ENCODE measurements at places on chromosomes 6 and 20.
A peak's percentile ranks its signal among the peaks of the same experiment; 100 is the strongest.

DNA sequence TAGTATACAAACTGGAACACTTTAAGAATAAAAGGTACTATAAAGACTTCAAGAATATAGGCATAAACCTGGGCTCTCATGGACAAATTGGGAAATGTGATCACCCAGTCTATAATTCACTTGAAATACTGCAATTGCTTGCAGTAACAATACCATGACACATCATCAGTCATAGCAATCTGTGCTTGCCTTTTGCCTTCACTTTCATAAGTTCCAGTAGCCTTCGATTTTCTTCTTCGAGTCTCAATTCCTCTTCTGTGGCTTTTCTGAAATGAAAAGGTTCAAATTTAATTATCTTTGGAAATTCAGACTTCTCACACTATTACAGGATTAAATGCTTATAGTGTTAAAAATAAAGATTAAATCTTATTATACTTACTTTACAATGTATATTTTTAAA is 96.3 kb upstream of the ZBTB24 start:
- no peak for DNase-seq

DNA sequence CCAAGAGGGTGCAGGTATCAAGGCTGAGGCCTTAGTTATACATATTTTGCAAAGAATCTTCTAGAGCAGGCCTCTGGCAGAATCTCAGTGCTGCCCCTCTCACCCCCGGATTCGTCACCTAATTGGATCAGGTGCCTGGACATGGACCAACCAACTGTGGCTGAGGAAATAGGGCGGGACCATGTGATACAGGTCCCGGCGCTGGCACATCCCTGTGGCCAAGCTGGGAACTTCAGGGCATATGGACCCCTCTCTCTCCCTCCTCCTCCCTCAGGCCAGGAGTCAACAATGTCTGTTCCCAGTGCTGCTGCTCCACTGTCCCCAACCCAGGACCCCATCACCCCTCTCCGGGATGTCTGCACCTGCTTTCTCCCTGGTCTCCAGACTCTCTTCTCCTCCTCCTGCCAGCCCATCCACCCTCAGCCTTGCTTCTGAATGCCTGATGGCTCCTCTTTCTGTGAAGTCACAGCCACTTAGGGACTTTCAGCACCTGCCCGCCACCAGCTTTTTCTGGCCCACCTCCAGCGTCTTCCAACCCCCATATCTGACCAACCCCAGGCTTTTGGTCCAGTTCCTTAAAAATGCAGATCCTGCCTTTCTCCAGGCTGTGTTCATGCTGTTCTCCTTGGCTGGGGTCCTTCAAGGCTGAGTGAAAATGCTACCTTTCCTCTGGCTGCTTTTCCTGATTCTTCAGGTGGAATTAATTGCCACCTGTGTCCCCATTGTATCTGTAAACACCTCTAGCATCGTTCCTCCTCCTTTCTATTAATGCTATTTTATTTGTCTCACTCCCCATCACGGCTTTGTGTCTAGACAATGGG is 19.0 kb upstream of the MLN start:
- DNase-seq, result peak; percentile 45

GRCh38 chr20:63208346-63208909 is 7.5 kb downstream of the YTHDF1 start:
- no peak for DNase-seq

DNA sequence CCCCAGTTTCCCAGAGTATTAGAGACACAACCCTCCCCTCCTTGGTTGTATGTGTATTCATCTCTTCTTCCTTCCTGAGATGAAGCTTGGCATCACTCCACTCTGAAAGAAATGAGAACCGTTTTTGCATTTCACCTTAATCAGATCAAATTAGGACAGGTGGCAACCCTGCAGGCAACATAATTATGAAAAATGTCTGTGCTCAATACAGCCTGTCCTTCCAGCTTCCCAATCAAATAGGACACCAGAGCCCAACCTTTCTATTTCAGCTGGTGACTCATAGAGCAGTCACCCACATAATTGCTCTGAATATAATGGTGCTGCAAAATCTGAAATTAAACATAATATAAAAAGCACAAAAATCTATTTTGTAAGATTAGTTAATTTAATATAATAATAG is 310.2 kb upstream of the AGPAT4 start:
- DNase-seq, result peak; percentile 28

DNA sequence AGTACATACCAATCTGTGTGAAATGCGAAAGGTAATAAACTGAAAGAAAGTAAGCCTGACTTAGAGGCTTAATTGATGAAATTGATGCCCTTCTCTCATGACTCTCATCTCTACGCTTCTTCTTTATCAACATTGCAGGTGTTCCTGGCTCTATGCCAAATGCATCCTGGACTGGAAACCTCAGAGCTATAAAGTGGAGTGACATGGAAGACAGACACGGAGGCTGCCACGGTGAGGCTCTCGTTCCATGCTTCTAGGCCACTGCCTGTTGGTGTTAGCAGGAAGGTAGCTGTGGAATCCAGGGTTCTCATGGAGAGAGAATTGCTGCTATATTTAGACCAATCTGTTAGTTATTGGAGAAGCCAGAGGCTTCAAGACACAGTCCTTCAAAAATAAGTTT is 73.2 kb downstream of the C6orf52 start:
- DNase-seq, result peak; percentile 26

GRCh38 chr6:157990321-157991066 is 8.8 kb downstream of the SYNJ2 start:
- DNase-seq, result no peak

- no peak for DNase-seq
Measured at GRCh38 chr6:75608956-75609533, 7.4 kb downstream of the SENP6 start.

- no peak for DNase-seq
Measured at GRCh38 chr6:104633125-104633524, 226.6 kb downstream of the HACE1 start.

DNA sequence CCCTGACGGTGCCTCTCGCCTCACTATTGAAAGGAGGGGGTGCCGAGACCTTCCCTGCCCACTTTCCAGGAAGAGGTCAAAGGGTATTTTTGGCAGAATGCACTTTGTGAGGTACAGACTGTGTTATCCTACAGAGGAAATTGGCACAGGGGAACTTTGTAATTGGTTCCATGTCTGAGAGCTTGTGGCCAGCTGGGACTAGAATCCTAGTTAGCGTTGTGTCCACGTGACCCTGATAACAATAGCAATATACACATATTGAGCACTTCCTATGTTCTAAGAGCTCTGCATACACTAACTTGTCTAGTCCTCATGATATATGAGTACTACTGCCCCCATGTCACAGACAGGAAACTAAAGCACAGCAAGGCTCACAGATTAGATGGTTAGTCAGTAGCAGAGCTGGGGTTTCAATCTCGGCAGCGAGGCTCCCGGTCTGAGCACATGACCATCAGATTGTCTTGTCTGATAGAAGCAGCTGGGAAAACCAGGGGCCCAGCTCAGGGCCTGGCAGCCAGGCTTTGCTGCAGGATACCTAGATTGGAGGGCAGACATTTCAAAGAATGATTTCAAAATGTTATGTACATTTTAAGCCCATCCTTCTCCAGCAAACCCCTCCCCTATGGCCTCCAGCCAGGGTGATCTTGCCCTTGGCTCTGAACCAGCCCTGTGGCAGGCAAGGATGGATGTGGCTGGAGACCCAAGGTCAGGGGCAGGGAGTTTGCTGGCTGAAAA is 1.4 kb downstream of the MAPK13 start:
- peak; percentile 89 for DNase-seq

DNA sequence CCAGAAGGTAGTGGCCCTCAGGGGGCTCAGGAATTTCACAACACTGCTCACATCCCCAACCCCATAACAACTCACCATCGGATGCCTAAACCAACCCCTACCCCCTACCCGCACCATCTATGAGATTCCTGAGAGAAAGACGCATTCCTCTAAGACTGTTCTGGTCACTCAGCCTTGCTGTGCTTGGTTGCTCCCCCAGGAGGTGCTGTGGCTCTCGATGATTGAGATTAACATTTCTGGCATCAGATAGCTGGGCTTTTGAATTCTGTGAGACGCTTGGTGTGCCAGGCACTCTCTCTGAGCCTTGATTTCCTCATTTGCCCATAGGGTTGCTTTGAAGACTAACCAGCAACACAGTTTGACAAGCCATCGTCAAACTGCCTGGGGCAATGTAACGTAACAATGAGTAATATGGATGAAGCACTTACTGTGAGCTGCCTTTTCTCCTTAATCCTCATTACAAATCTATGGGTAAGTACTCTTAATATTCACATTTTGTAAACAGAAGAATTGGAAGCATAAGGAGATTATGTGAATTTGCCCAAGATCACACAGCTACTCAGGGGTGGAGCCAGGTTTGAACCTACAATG is 978 bp downstream of the WFDC6 start:
- DNase-seq, result no peak

- DNase-seq, result no peak
Measured at GRCh38 chr20:32647606-32648005, 26.1 kb downstream of the C20orf203 start.

GRCh38 chr6:56433119-56433518 is 185.7 kb upstream of the COL21A1 start:
- DNase-seq, result no peak

- no peak for DNase-seq
Measured at GRCh38 chr20:58268421-58268821, 40.0 kb upstream of the ANKRD60 start.

GRCh38 chr6:105620878-105621277 is 218.0 kb upstream of the PREP start:
- DNase-seq, result no peak

- DNase-seq, result no peak
Measured at GRCh38 chr6:55405474-55406235, 78.4 kb downstream of the GFRAL start.

DNA sequence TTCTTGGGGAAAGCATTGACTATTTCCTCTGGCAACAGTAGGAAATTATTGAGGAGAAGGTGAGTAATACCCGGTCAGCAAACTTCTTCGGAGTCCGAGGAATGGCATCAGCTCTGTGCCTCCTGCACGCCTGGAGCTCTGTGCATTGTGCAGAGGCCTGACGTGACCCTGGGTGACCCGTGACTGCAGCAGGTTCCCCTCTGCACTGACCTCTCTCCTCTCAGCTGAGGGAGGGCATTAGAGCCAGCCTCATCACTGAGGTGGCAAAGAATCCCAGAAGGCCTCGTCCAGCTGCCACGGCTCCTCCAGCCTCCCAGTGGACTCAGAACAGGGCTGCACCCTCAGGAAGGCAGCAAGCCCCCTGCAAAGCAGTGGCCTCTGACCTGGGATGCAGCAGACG is 502.9 kb downstream of the CD83 start:
- DNase-seq, result no peak

DNA sequence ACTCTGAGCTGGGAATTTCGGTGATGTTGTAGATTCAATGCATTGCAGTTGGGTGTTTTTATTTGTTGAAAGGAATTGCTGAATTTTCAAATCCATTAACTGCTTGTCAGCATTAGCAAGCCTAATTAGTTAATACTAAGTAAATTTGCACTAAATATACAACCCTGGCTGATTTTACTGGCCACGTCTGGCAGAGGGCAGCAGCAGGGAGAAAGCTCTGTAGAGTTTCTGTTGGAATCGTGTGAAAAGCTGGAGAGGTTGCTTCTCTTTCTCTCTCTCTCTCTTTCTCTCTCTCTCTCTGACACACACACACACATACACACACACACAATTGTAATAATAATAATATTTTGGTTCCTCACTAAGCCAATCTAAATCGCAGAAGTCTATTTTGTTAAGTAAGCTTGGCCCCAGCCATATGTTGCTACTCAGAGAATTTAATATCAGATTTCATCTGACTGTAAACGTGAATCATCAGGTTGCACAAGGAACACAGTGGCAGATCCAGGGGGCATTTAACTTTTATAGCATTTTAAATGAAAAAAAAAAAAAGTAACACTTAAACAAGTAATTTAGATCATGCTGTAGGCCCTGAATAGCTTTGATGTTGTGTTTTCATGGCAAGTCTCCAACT is 289.5 kb downstream of the ESR1 start:
- DNase-seq, result no peak

- no peak for DNase-seq
Measured at GRCh38 chr20:9775176-9775575, 63.7 kb downstream of the PAK5 start.

- no peak for DNase-seq
Measured at GRCh38 chr20:50218987-50219435, 28.4 kb downstream of the CEBPB start.

DNA sequence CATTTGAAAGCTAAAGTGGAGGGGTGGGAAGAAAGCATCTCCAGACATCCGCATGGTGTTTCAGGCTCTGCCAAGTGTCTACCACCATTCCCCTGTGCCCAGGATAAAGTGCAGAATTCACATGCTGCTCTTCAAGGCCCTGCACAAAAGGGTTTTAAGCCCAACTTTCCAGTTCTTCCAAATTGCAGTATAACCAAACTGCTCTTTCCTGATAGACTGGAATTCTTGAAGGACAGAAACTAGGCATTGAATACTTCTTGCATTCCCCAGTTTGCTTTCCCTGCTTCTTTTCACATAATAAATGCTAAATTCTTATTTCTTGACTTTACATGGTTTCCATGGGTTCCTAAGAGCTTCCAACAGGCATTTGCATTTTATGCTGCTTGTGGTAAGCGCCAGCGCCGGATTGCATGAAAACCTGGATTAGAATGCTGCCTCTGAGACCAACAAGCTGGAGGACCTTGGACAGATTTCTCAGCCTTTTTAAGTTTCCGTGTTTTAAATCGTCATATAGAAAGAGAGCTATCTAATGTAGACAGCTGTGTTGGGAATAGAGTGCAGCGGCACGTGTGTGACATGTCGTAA is 7.9 kb downstream of the SOX4 start:
- peak; percentile 56 for DNase-seq

All from NCI-H1105 treated with DMSO at 0.1 percent for 48 hours (cell line).